ENCODE measurements at places on chromosomes 7 and 10.

GRCh38 chr10:2278363-2278762 is 541.0 kb upstream of the ADARB2 start:
- no peak for DNase-seq

DNA sequence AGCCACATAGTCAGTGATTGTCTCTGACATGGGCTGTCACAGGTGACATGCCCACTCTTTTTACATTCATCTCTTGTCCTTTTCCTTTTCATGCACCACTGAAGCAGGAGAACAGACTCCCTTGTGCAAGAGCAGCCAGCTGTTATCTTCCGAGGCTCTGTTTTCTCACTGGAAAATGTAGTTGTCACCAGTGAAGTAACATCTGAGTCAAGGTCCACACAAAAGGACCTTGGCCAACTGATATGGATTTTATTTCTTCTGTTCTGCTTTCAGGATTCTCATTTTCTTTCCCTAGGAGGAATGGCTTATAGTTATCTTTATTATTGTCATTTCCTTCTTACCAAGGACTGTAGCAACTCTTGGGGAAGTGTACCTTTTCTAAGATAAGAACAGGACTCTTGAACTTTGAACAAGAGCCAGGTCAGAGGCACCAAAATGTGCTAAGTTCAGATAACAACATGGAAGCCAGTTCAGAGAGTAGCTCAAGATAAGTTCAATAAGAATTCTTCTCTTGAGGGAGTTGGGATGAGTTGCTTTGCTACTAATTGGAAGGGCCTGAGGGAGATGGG is 22.7 kb downstream of the AVPI1 start:
- DNase-seq, result no peak

DNA sequence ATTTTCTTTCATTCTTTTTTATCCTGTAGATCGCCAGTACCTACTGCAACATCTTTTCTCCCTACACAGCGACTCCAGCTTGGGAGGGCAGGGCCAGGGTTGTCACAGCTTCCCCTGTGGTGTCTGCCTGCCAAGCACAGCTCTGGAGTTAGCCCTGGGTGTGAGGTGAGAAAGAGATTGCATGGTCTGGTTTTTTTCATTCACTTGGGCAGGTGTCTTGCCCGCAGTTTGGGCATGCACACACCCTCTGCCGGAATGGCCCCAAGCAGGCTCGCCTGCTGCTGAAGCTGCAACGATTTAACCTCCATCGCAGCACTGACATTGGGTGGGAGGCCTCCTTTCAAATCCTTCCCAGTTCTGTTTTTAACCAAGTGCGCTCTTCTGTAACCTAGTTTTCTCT is 132.8 kb downstream of the WNT2 start:
- no peak for DNase-seq

DNA sequence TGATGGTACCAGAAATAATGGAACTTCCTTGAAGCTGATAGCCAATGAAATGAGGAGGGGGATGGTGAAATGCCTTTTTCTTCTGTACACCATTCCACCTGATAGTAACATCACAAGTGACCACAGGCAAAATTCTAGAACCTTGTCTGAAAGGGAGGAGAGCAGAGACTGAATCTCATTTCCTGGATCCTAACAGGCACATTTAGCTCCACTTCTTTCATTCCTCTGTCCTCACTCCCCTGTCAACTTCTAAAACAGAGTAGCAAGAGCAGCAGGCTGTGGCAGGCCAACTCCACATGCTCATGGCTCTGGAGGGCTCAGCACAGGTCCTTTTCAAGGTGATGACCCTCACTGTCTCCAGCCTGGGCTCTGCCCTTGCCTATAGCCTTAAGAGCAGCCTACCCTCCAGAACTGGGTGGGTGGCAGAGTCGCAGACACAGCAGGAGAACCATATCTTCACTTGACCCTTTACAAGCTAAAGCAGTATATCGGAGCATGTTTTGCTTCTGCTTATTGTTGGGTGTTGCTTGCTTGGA is at the start of gene LRRC18:
Gene LRRC18 (minus strand): TSS at position 51 of the 536 bp plus-strand sequence. CDS start 25,685 bp downstream, outside the sequence.
- no peak for DNase-seq

- peak; percentile 49 for DNase-seq
These were observed 9.1 kb upstream of the ZYX start for GRCh38 chr7:143372070-143372469.

DNA sequence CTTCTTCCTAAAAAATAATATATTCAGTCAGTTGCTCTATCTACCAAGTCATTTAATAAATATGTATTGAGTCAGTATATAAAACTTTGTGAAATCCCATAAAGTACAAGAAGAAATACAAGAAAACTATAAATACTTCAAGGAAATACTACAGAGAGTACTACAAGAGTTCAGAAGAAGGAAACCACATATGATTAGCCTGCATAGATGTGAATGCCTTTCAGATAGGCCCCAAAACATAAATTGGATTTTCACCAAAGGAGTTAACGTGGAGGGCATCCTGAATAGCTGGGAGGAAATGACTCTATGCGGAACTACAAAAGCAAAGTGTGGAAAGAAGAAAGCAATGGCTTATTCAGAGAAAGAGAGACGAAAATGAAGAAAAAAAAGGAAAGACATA is 120.1 kb downstream of the LRRN3 start:
- peak; percentile 35 for DNase-seq

GRCh38 chr10:48684792-48685623 is at the start of gene WDFY4:
Gene WDFY4, plus strand, starts transcription at chr10:48684873. Its CDS starts 24,860 bp downstream, at chr10:48709733.
- DNase-seq, result no peak

GRCh38 chr10:89134963-89135362 is 72.2 kb downstream of the CH25H start:
- DNase-seq, result no peak

DNA sequence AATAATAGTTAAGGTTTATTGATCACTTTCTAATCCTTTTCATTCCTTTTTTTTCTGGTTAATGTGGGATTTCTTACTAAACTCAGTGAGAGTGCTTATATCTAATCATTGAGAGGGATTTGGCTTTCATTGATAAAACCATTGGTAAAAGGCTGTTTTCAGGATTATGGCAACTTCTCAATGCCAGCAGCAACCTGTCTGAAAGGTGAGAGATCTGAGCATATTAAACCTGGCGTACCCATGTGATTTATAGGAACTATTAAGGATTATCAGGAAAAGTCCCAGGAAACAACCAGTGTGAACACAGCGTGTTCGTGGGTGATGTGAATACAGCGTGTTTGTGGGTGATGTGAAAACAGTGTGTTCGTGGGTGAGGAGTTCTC is 65.9 kb downstream of the PDIA4 start:
- DNase-seq, result no peak

GRCh38 chr7:100003711-100004661 is 11.4 kb upstream of the ZKSCAN1 start:
- DNase-seq, result no peak

Measured in cardiac fibroblast (primary cell).